Stimulated activated CD4-positive, alpha-beta T cell treated with anti-CD3 and anti-CD28 coated beads, Interleukin-1b, Interleukin-23, amount 100 ng/mL, for 24 hours (primary cell): ENCODE measurements at places on chromosomes 2 and 18.

DNA sequence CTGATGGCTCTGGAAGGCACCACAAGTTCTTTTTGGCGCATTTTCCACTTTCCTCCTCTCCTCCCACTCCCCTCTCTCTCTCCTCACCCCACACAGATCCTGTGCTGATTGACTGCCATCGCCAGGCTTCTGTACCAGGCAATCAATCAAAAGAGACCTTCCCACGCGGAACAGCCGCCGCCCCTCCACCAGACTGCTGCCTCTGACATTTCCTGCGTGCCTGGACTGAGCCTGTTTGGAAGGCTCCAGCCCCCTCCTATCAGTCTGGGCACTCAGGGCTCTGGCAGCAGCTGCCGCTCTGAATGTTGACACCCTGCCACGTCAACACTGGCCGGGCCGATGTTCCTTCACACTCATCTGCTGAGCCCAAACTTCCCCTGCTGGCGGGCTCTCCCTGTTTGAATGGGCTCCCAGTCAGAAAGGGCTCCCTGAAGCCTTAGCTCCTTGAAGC, 467.7 kb downstream of the EPHA4 start:
- DNase-seq: no peak

DNA sequence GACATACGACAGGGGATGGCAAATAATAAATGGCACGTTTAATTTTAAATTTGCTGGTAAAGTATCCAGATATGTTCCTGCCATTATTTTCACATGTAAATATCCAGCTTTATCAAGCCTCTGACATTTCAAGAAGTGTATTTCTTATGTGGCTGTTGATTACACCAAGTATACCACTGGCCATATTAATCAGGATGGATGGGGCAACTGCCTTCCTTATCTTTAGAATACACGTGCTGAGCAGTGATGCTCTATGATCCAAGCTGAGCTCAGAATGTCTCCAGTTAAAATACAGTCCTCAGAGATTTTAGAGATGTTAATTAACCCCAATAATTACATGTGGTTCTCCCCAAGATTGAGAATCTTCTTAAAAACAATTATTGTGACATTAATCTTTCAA, 38.3 kb upstream of the RAPGEF4 start:
- DNase-seq: no peak

DNA sequence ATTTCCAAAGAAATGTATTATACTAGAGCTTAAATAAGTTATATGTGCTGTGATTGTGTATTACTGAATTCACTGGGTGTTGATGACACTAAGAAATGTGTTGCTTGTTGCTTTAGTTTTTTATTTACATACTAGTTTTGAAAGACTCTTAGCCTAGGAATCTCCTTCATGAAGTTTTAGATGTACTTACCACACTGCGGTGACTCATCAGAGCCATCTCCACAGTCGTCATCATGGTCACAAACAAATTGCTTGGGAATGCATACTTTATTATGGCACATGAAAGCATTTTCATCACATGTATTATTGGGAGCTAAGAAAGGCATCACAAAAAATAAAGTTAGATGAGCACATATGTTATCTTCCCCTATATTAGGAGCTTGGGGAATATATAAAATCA, 1624.2 kb downstream of the LRP1B start:
- DNase-seq: no peak

DNA sequence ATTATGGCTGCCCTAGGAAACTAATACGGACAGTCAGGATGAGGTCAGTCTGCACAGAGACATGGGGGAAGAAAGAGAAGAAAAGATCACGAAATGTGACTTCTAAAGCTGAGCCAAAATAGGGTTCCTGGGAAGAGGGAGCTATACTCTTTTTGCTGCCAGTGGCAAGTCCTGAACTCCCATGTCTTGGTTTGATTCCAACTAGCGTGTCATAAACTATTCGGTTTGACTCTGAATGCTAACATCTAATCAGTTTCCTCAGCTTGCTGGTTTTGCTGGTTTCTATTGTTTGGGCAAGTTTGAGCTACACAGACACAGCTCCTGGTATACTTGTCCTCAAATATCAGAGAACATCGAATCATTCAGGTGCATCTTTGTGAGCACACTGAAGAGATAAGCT, 80.5 kb upstream of the CYP1B1 start:
- DNase-seq: no peak

- no peak for DNase-seq
Observed at GRCh38 chr2:45131587-45131986, 122.3 kb upstream of the SIX2 start.

DNA sequence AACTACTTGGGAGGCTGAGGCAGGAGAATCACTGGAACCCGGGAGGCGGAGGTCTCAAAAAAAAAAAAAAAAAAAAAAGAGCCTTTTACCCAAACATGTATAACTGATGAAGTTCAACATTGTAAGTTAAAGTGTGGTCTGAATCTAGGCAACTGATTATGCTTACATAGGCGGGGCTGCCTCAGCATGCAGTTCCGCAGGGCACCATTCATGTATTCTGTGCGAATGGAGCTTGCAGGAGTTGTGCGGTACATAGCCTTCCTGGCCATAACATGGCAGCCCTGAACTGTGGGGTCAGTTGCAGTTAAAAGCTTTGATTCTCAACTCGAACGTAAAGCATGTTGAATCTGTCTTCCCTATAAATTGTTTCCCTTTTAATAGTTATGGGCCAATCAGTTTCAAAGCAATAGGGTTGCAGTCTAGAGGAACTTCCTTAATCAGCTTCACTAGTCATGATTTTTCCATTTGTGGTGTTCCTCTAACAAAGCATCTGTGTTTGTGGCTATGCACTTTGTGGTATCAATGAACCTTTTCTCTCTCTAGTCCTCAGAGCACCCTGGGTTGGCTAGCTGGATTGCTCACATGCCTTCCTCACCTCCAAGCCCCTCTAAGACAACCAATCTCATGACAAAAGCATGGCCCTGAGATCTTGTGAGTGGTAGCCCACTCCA, 30.6 kb upstream of the CEP68 start:
- no peak for DNase-seq

- DNase-seq: no peak
Observed at GRCh38 chr2:225512876-225513540, 113.5 kb downstream of the NYAP2 start.

DNA sequence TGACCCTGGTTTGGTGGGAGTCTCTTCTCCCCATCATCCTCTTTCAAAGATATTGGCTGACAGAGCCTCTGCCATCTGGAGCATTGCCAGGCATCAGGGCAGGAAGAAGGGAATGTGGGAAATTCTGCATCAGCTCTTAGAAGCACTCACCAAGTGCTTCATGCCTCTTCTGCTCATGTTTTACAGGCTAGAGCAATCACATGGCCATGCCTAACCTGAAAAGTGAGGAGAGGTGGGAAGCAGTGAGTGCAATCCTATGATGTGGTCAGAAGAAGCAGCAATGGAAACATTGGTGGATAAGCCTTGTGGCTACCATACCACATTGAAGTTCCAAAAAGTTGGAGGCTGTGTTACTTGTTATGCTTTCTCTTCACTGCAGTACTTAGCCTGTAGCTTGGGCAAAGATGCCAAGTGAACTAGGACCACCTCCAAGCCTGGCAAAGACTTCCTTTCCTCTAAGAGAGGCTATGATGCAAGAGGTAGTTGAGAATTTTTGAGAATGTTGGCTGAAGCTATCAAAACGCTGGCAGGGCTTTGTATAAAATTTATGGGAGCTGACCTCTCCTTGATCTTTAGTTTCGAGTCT, 64.1 kb downstream of the BCL2L11 start:
- DNase-seq: no peak

DNA sequence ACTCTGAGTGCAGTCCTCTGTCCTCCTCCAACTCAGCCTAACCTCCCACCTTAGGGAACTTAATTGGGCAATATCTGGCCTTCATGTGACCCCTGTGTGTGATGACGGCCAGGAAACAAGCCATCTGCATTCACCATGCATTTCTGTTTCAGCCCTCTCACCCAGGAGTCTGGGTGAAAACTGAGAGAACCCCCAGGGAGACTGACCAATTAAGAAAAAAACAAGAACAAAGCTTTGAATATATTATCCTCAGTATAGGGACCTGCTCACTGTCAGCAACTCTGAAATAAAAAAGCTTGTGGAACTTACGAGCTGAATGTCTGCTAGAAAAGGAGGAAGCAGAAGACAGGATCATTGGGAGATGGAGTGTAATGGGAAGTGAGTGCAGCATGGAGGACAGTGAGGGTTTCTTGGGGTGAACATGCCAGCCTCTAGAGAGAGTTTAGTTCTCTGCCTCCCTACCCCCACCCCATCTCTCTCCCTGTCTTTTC, 9.5 kb downstream of the MAPRE2 start:
- no peak for DNase-seq

- no peak for DNase-seq
Observed at GRCh38 chr2:26352892-26353291, 6.3 kb upstream of the ADGRF3 start.

- DNase-seq: no peak
Observed at GRCh38 chr18:692824-693223, 19.6 kb downstream of the ENOSF1 start.

DNA sequence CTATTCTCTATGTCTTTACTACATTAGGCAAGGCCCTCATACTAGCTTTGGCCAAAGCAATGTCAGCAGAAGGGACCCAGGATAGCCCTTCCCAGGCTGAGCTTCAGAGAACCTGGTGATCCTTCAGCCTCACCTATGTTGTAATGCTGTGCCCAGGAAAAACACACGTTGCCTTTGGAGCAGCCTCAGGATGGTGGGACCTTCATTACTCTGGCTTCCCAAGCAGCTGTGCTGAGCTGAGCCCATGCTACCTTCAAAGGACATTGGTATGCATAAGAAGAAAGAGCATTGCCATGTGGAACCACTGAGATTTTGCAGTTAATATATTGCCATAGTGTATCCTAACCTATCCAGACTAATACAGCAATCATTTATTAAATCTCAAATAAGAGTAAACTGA, 756.4 kb upstream of the ID2 start:
- DNase-seq: no peak

DNA sequence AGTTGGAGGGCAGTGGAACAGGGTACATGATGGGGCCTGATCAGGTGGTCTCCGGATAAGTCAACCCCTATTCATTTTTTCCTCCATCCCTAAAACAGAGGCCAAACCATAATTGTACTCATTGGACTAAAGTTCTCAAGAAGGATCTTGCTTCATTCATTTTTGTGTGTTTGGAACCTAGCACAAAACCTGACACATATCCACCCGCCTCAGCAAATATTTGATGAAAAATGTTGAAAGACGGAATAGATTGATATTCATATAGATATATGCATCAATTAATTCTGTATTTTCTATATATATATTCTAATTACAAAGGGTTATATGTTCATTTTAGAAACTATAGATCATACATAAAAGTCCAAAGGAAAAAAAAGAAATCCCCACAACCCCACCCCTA, 21.9 kb downstream of the SLC4A1AP start:
- DNase-seq: no peak

DNA sequence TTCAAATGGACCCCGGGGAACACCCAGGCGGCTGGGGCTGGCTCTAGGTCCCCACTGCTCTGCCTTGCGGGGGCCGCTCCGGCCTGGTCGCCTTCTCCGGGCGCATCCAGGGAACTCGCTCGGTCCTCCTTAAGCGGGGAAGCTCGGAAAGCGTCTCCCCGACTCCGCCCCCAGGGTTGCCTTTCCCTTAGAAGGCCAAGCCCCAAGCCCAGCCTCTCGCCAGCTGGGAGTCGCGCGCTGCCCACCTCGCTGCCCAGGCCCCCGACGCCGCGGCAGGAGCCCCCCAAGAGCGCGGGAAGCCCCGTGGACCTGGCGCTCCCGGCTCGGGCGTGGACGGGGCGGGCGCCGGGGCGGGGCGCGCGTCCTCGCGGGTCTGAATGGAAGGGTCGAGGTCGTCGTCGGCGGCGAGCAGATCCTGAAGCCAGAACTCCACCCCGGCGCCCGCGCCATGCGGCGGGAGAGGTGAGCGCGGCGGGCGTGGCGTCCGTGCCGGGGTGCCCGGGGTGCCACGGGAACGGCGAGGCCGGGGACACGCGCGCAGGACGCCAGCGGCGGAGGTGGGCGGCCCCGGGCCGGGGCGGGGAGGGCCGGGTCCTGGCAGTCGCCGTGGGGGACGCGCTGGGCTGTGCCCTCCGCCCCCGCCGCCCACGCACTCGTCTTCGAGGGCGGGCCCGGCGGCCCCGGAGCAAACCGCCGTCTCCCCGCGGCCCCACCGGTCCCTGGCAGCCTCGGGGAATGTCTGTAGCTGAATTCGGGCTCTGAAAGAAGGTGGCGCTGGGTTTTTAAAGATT, at the start of gene BOK:
TSS of gene BOK (plus strand) at position 214 of the 791 bp plus-strand sequence. CDS start 739 bp downstream, outside the sequence.
- no peak for DNase-seq

DNA sequence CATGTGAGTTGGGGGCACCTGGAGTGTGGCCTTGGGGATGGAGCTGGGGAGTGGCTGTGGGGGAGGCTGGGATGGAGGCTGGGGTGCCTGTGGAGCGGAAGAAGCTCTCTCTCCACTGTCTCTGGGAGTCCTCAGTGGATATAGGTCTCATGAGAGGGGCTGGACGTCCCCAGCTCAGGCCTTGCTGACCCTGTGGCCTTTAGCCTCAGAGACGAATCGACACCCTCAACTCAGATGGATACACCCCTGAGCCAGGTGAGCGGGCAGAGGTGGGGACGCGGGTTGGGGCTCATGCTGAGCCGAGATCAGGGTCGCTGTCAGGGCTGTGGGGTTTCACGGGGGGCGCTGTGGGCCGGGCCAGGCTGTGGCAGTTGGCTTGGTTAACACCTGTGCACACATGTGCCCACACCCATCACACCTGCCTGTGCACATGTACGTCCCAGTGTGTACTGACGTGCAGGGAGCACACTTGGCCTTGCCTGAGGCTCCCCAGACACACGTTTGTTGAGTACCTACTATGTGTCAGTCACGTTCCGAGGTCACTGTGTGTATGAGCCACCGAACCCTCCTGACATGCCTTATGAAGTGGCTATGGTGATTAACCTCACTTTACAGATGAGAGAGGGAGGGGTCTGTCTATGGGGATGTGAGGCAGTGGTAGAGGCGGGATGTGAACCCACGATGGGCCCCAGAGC, 20.1 kb downstream of the ZAP70 start:
- no peak for DNase-seq

GRCh38 chr2:71166812-71167211, 36.4 kb downstream of the MPHOSPH10 start:
- no peak for DNase-seq
